A549 treated with dexamethasone at 1 μM for 4 hours (cell line): ENCODE measurements at places on chromosomes 6 and 20. TPM values are rescaled to one million over a fixed set of nuclear protein-coding genes. Genes with fewer than 3 reads are reported as not detected.

Gene GPX5
- total RNA-seq = not detected in 5 replicates

Gene RNF114
- 47.0 to 53.8 TPM (median 50.5 TPM) in 5 replicates for total RNA-seq

Gene MBOAT1
- total RNA-seq = 1.6 to 3.1 TPM (median 2.5 TPM) in 5 replicates

Gene BAK1
- 39.6 to 42.9 TPM (median 41.0 TPM) in 5 replicates for total RNA-seq

Gene KCNK16
- not detected in 5 replicates for total RNA-seq

Gene DUSP15
- 0.49 to 0.98 TPM (median 0.66 TPM) in 5 replicates for total RNA-seq
